Effector memory CD8-positive, alpha-beta T cell (primary cell): ENCODE measurements at places on chromosomes 16 and 17.

GRCh38 chr17:77555741-77556291, 402.7 kb upstream of the TNRC6C start:
- H3K4me3 ChIP-seq, result no peak overlapping the region
- no peaks in the 10 kb centered on the region for H3K4me1 ChIP-seq
- H3K27ac ChIP-seq, result no peak overlapping the region
- no peak for DNase-seq
- no peaks in the 10 kb centered on the region for H3K36me3 ChIP-seq

DNA sequence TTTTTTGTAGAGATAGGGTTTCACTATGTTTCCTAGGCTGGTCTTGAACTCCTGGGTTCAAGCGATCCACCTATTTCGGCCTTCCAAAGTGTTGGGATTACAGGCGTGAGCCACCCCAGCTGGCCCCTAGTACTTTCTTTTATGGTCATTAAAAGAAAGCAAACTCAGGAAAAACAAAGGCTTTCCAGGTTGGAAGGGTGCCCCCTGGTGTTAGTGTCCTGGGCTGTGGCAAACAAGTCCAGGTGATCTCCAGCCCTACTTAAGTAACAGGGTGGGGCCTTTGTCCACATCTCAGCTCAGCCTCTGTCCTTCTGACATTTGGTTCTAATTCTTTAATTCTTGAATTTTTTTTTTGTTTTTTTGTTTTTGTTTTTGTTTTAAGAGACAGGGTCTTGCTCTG, 6.9 kb downstream of the IGFBP4 start:
- no peaks in the 10 kb centered on the region for H3K27me3 ChIP-seq
- H3K4me1 ChIP-seq, result peaks cover 21% of the 10 kb centered on the region
- H3K4me3 ChIP-seq, result no peak overlapping the region
- no peak overlapping the region for H3K27ac ChIP-seq
- peaks cover 13% of the 10 kb centered on the region for H3K36me3 ChIP-seq
- peak; percentile 8 for DNase-seq

DNA sequence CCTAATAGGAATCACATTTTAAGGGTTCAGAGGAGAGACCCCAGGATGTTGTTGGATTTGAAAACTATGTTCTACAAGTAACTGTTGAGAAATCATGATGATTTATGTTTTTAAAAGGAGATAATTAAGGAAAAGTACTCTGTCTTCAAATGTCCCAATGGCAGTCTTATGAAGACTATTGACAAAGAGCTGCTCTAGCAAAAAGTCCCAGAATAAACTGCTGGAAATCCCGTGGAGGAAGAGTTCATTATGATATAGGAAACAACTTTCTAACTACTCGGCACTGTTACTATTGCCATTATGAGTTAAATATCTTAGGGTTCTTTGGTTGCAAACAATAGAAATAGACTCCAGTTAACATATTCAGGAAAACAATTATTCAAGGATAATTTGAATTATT, 65.6 kb upstream of the GAS7 start:
- no peak overlapping the region for H3K4me3 ChIP-seq
- H3K36me3 ChIP-seq, result no peaks in the 10 kb centered on the region
- DNase-seq, result no peak
- H3K27ac ChIP-seq, result no peak overlapping the region
- H3K4me1 ChIP-seq, result no peaks in the 10 kb centered on the region

- no peaks in the 10 kb centered on the region for H3K4me1 ChIP-seq
- DNase-seq, result no peak
- no peak overlapping the region for H3K4me3 ChIP-seq
Observed at GRCh38 chr17:78101112-78101511, 27.4 kb downstream of the TMC6 start.

DNA sequence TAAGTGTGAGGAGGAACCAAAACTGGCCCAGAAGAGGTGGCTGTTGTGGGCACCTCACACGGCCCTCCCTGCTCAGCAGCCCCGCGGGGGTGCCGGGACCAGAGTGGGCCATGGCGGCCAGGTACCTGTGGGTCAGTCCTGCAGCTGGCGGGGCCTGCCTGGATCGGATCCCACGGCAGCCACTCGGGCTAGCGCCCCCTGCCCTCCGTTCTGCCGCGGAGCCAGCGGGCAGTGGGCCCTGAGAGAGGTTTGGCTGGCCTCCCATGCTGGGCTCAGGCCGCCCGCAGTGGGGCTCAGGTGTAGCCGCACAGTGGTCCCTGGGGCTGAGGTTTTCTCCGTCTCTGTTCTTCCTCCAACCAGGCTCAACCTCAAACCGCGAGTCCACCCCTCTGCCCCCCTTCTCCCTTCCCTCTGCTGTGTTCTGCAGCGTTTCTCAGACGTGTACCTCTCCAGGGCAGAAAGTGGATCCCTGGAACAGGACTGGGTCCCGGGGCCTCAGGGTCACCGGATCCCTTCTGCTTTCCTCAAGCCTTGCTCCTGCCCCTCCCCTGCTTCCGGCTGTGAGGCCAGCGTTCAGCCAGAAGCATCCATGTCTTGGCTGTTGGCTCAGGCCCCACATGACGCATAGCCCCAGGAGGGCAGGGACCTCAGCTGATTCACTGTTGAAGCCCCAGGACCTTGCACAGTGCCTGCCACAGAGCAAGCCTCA, 28.6 kb upstream of the ITGA3 start:
- peak overlapping the region; percentile 62 for H3K4me3 ChIP-seq
- peaks cover 13% of the 10 kb centered on the region for H3K4me1 ChIP-seq
- H3K27me3 ChIP-seq, result peaks cover 46% of the 10 kb centered on the region
- H3K27ac ChIP-seq, result no peak overlapping the region
- H3K36me3 ChIP-seq, result peaks cover 4% of the 10 kb centered on the region

DNA sequence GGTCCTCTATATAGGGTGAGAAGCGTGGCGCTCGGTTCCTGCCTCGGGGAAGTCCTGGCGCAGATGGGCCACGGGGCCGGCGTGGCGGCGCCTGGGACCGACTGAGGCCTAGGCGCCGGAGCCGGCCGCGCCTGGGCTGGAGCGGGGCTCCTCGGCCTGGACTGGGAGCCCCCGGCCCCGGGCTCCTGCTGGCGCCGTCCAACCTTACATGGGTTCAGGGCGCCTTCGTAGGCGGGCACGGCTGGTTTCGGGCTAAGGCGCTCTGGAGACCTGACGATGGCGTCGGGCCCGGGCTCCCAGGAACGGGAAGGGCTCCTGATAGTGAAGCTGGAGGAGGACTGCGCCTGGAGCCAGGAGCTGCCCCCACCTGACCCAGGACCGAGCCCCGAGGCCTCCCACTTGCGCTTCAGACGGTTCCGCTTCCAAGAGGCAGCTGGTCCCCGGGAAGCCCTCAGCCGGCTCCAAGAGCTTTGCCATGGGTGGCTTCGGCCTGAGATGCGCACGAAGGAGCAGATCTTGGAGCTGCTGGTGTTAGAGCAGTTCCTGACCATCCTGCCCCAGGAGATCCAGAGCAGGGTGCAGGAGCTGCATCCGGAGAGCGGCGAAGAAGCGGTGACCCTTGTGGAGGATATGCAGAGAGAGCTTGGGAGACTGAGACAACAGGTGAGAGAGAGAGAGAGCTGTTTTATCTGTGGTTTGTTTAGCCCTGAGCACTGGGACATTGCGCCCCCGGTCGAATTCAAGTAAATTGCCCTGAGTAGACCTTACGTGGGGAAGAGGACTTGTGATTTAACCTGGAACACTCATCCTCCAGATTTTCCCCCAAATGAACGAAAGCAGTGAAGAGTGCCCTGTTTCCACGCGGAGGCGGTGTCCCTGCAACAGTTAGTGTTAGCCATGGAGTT, 504 bp downstream of the ZNF263 start:
- peak overlapping the region; percentile 91 for H3K27ac ChIP-seq
- peak overlapping the region; percentile 89 for H3K4me3 ChIP-seq
- H3K4me1 ChIP-seq, result peaks cover 21% of the 10 kb centered on the region
- peaks cover 38% of the 10 kb centered on the region for H3K36me3 ChIP-seq
- no peak for DNase-seq

- H3K27ac ChIP-seq, result no peak overlapping the region
- peaks cover 17% of the 10 kb centered on the region for H3K27me3 ChIP-seq
- peaks cover 11% of the 10 kb centered on the region for H3K36me3 ChIP-seq
- no peak for DNase-seq
- no peak overlapping the region for H3K4me3 ChIP-seq
- peaks cover 12% of the 10 kb centered on the region for H3K4me1 ChIP-seq
Observed at GRCh38 chr17:44002141-44002848, 2.1 kb upstream of the NAGS start.

DNA sequence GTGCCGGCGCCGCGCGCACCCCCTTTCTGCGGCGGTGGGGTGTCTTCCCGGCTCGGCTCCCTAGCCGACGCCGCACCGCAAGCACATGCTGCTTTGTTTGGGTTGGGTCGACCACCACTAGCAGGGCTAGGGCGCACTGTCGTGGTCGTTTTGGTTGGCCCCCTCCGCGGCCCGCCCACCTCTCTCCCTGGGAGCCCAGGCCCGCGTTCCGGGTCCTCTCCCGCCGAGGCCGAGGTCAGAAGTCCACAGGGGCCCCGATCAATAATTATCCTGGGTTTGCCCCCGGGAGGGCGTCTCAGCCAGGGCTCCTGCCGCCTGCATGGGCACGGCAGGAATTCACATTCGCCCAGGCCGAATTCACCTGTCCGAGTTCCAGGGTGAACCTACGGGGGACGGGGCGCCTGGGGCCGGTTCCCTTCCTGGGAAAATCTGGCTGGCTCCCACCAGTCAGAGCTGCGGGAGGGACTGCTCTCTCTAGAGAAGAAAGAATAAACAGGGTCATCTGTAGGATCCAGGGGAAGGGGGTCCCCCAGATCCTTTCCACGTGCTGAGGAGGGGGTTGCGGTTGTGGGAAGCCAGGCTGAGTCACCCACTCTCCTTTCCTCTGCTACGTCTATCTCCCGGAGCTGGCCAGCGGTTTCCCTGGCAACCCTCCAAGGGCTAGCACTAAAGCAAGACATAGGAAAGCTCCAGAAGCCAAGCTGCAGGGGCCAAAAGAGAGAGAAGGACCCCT, 584 bp upstream of the STAT5B start:
- no peaks in the 10 kb centered on the region for H3K27me3 ChIP-seq
- H3K36me3 ChIP-seq, result peaks cover 54% of the 10 kb centered on the region
- peak overlapping the region; percentile 89 for H3K4me3 ChIP-seq
- H3K4me1 ChIP-seq, result peaks cover 36% of the 10 kb centered on the region
- DNase-seq, result no peak

- no peak for DNase-seq
- peaks cover 4% of the 10 kb centered on the region for H3K4me1 ChIP-seq
- no peak overlapping the region for H3K4me3 ChIP-seq
- H3K27ac ChIP-seq, result no peak overlapping the region
Observed at GRCh38 chr17:73065376-73065775, 27.1 kb downstream of the SLC39A11 start.

DNA sequence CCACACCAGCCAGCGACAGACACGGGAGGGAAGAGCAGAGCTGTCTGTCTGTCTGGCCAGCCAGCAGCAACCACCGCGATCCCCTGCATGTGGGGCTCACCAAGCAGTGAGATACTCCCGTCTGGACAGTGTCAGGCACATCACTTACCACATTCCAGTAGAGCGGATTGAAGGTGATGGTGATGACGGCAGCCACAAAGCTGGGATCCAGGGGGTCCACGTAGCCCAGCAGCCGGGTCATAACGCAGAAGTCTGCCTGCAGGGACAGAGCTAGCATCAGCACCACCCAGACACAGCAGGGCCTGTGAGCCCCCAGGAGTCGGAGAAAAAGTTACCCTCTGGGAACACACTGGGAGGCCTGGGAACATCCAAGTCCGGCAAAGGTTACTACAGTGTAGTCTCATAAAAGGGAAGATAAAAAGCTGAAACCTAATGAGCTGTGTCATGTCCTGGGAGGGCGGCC, 14.7 kb downstream of the PEMT start:
- DNase-seq, result no peak
- H3K27me3 ChIP-seq, result no peaks in the 10 kb centered on the region
- H3K36me3 ChIP-seq, result peaks cover 3% of the 10 kb centered on the region
- H3K27ac ChIP-seq, result peak overlapping the region; percentile 71
- H3K4me1 ChIP-seq, result no peaks in the 10 kb centered on the region
- no peak overlapping the region for H3K4me3 ChIP-seq

- peak; percentile 86 for DNase-seq
- peaks cover 59% of the 10 kb centered on the region for H3K36me3 ChIP-seq
- no peak overlapping the region for H3K27ac ChIP-seq
- H3K27me3 ChIP-seq, result no peaks in the 10 kb centered on the region
- peaks cover 7% of the 10 kb centered on the region for H3K4me1 ChIP-seq
Observed at GRCh38 chr17:45277216-45277849, 15.4 kb upstream of the SPATA32 start.

DNA sequence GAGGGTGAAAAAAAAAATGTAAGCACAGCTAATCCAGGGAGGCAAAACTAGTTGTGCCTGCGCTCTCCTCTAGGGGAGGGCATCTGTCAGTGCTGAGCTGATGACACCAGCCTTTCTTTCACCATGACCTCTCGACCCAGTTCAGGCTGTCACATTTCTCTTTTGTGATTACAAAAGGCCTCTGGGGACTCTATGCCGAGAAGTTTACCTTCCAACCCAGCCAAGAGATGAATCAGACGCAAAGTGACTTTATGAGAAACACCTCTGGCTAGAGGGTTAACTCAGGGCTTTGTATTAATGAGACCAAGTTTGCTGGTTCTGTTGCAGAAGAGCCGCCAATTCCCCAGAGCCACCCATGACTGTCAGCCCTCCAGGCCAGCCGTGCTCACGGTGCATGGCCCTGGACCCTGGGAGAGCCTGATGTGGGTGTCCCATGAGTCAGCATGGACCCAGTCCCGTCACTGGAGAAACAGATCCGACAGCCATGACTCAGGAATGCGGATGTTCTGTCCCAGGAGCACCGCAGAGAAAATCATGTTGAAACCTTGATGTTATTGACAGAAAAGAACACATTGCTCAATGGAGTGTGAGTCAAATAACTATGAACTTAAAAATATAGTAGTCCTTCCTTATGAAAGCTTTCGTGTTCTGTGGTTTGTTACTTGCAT, 437.2 kb downstream of the HS3ST3B1 start:
- DNase-seq, result no peak
- no peak overlapping the region for H3K4me3 ChIP-seq
- H3K27ac ChIP-seq, result no peak overlapping the region

GRCh38 chr16:74999609-75000480, 1.0 kb downstream of the ZNRF1 start:
- peak; percentile 53 for DNase-seq
- H3K36me3 ChIP-seq, result peaks cover 13% of the 10 kb centered on the region
- peak overlapping the region; percentile 76 for H3K4me3 ChIP-seq
- H3K27ac ChIP-seq, result peak overlapping the region; percentile 19
- H3K4me1 ChIP-seq, result peaks cover 8% of the 10 kb centered on the region

GRCh38 chr17:49379926-49380325, 17.9 kb upstream of the ZNF652 start:
- H3K27ac ChIP-seq, result no peak overlapping the region
- no peaks in the 10 kb centered on the region for H3K27me3 ChIP-seq
- DNase-seq, result no peak
- no peaks in the 10 kb centered on the region for H3K36me3 ChIP-seq
- peaks cover 6% of the 10 kb centered on the region for H3K4me1 ChIP-seq

DNA sequence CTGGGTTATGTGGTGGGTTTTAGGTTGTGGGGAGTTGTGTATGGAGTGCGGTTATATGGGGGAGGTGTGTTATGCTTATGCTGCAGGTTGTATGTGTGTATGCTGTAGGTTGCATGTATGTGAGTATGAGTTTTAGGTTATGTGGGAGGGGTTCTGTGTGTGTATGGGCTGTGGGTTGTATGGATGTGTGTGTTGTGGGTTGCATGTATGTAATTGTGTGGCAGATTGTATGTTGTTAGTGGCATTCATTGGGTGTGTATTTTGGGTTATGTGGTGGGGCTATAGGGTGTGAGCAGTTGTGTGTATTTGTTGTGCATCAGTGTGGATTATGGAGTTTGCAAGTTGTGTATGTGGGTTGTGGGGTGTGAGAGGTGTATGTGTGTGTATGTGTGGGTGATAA, 277.4 kb downstream of the NPIPA8 start:
- H3K27ac ChIP-seq, result no peak overlapping the region
- peaks cover 35% of the 10 kb centered on the region for H3K27me3 ChIP-seq
- no peaks in the 10 kb centered on the region for H3K4me1 ChIP-seq
- DNase-seq, result no peak
- no peak overlapping the region for H3K4me3 ChIP-seq

- H3K36me3 ChIP-seq, result peaks cover 3% of the 10 kb centered on the region
- no peaks in the 10 kb centered on the region for H3K27me3 ChIP-seq
- peak; percentile 33 for DNase-seq
- peak overlapping the region; percentile 62 for H3K4me3 ChIP-seq
- H3K27ac ChIP-seq, result peak overlapping the region; percentile 54
Observed at GRCh38 chr16:67000384-67001351, 12.3 kb downstream of the CES4A start.
